ENCODE measurements at places on chromosomes 2 and 18.

DNA sequence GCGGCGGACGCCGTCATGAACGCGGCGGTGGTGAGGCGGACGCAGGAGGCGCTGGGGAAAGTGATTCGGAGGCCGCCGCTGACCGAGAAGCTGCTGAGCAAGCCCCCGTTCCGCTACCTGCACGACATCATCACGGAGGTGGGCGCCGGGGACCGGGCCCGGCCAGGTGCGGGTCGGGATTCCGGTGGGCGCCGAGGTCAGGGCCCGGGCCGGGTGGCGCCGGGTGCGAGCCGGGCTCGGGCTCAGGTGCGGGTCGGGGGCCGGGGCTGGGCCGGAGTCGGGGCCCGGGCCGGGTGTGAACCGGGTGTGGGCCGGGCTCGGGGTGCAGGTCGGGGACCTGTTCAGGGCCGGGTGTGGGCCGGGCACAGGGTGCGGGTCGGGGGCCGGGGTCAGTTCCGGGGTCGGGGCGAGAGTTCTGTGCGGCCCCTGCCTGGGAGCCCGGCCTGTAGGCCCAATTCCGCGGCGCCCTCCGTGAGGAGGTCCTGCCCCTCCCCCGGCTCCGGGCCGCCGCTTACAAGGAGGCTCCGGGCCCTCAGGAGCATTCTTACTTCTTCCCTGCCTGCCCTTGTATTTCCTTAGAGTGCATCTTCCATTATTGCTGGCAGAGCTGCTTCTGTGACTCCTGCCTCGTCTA is 447 bp downstream of the TRAF3IP1 start:
- no peak for DNase-seq

GRCh38 chr18:13438507-13439056 is 220.0 kb downstream of the LDLRAD4 start:
- DNase-seq = no peak

GRCh38 chr18:62187543-62188510 is 772 bp downstream of the RELCH start:
- peak; percentile 19 for DNase-seq

DNA sequence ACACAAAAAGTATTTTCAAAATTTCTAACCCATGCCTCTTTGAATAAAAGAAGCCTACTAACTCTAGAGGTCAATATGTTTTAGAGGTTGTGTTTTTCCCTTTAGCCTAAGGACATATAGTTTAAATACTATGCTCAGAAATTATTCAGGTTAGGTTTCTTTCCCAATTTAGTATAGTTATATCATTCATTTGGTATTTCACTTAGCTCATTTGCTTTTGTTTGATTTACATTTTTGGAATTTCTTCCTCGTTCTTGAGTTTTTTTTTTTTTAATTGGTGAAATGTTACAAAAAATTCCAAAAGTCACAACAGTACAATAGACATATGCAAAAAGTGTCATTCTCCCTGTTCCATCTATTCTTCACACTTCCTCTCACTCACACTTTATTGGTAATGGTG is 371.3 kb upstream of the TNP1 start:
- no peak for DNase-seq

DNA sequence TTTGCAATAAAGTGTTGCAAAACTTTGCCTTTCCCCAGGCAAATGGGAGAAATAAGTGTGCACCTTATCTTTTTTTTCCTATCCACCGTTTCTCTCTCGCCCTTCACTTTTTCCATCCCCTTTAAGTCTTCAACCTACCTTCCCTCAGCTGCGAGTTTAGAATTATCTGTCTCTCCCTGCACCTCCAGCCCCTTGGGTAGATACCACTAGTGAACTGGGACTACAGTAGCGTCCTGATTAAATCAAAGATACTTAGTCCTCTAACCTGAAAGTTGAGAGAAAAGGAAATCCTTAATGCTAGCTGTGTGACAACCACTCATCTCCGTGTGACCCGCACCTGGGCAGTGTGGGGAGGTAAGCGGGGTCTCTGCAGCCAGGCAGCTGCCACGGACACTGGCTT is 16.1 kb upstream of the PPP4R1 start:
- no peak for DNase-seq

DNA sequence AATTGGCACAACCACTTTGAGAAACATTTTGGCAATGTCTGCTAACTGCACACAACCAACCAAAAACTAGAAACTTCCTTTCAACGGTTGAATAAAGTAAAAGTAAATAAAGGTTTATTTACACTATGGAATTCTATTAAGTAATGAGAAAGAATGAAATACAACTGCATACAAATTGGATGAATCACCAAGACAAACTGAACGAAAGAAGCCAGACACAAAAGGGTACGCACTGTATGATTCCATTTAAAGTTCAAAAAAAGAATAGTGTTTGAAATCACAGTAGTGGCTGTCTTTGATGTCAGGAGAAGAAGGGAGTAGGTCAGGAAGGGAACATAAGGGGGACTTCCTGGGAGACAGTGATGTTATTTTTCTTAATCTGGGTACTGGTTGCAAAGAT is 46.5 kb upstream of the SULT1C3 start:
- no peak for DNase-seq

- DNase-seq = no peak
Measured at GRCh38 chr2:168819829-168820489, 17.5 kb downstream of the NOSTRIN start.

DNA sequence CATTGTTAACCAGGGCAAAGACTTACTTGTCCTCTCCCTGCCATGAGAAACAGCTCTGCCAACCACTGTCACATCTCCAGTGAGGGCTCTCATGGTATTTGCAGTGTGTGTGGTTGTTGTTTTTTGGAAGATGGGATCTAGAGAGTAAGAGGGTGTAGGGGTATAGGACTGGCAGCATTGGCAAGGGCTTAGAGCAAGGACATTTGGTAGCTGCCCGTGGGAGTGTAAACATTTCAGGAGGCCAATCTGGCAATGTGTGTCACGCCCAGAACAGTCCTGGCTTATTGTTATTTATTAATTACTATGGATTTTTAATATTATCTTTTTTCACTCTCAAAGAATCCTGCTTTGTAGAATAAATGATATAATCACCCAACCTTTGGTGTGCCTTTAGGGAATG is 90.5 kb downstream of the TMEM17 start:
- DNase-seq = no peak

DNA sequence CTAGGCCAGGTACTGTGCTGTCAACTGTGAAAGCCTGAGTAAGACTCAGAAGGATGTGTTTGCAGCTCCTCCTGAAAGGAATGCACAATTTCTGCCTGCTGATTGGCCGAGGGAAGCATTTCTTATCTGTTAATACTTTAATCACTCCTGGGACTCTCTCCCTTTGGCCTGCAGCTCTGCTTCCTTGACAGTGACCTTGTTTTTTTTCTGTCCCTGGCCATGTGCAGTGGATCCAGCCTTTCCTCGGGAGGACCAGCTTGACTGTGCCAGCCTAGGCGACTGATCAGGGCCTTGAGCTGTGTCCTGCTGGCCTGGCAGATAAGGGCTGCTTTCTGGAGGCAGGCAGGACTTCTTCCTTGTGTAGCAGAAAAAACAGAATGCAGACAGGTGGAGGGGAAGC is 10.0 kb downstream of the RNF144A start:
- no peak for DNase-seq

- no peak for DNase-seq
Measured at GRCh38 chr2:132503701-132504100, 87.1 kb downstream of the GPR39 start.

DNA sequence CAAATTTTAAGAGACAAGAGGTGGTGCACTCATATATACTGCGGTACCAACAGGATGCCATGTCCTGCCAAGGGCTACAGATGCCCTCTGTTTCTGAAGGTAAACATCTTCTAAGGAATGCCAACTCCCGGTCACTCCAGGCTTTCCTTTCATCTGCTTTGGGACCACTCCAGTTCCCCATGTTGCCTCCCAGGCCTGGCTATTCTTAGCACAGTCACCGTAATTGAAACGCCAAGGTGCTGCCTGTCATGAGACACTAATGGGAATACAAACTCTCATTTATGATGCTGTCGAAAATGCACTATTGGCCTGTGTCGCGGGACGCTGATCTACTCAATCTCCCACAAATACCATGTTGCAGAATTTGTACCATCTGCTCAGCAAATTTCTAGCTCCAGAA is 79.6 kb downstream of the KLF7 start:
- DNase-seq = no peak

DNA sequence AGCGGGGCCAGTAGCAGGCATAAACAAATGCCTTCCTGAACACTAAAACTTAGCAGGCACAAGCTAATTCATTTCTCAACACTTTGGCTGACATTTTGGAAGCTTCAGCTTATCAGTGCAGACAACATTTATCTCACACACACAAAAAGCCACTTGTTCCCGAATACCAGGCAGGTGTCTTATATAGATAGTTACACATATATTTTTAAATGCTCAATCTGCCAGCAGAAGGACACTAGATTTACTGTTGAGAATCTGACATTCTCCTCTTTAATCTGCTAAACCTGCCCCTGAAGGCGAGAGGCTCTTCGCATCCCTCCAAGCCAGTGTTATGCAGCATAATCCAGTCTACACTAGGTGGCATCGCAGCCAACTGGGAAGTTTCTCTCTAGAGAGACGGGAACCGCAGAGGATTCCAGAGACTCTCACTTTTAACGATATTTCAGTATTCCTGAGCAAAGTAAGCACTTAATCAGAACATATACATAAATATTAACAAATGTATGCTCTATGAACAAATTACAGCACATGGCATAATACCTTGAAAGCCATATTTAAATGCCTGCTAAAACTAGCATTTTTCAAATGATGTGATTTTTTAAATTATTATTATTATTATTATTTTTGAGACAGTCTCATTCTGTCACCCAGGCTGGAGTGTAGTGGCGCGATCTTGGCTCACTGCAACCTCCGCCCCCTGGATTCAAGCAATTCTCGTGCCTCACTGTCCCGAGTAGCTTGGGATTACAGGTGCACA is 90.2 kb upstream of the SCG2 start:
- no peak for DNase-seq

DNA sequence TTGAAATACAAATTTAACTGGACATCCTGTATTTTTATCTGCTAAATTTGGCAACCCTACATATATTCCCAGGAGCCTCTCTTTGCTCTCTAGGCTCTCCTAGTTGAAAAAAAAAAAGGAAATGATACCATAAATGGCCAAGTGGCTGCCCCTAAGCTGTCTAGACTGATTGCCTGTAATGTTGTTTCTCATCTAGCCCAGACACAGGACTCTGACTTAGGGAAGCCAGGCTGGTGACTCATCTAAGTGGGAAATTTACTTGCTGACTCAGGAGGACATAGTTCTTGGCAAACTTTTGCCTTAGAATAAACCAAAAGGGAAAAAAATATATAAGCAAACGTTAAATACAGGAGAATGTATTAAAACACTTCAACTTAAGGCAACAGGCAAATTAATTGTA is 14.6 kb upstream of the ITGAV start:
- no peak for DNase-seq

- no peak for DNase-seq
Measured at GRCh38 chr2:60857056-60857455, 24.3 kb upstream of the REL start.

DNA sequence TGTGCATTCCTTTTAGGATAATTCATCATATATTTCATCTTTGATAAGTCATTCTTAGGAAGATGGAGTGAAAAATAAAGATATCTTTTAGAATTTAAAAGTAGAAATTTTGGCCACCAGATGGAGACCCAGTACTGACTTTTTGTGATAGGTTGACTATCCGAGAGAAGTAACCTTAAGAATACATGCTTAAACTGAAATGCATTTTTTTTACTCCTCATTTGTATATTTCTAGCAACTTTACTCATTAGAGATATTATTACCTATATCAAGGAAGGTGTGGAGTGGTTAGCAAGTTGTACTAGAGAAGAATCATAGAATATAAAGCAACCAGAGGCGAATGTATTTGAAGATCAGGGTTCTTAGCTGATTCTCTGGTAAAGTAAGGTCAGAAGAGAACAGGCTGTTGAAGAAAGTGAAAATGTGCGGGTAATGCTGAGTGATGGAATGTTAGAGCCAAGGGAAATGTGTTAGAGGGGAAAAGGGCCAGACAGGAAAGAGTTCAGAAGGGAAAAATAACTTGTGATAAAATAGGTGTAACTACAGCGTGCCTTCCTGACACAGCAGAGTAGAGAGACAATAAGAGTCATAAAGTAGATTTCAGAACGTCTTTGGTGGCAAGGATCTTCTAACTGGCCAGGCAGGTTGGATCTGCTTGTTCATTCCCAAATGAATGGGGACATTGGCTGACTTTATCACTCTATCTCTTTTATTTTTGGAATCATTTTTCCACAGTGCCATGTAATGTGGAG is 52.3 kb downstream of the TDRD15 start:
- no peak for DNase-seq

GRCh38 chr2:18830962-18831361 is 241.6 kb upstream of the NT5C1B start:
- DNase-seq = no peak

GRCh38 chr18:76367168-76368125 is 127.6 kb downstream of the ZNF516 start:
- DNase-seq = no peak
